Kidney (tissue), 22 donors: ENCODE measurements at places on chromosomes 16 and 17. TPM values are rescaled to one million over a fixed set of nuclear protein-coding genes. Genes with fewer than 3 reads are reported as not detected.

- peak overlapping the region; percentile 73 for H3K27ac ChIP-seq
- no peaks in the 10 kb centered on the region for H3K36me3 ChIP-seq
- no peak for DNase-seq
- peaks cover 29% of the 10 kb centered on the region for H3K4me1 ChIP-seq
- H3K4me3 ChIP-seq: no peak overlapping the region
These were observed 89.3 kb downstream of the SMG6 start for GRCh38 chr17:2214047-2214928.

DNA sequence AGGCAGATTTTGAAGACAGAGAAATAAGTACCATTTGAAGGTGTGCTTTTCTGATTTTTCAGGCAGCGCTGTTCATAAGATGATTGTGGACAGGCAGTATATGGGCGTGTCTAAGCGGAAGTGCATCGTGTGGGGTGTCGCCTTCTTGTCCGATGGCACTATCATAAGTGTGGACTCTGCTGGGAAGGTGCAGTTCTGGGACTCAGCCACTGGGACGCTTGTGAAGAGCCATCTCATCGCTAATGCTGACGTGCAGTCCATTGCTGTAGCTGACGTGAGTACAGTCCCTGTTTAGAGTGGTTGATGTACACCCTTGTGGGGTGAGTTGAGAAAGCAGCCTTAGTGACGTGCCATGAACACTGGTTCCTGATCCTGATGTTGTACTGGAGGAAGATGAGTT, 10.7 kb downstream of the UTP4 start:
- peak overlapping the region; percentile 65 for H3K4me3 ChIP-seq
- H3K27ac ChIP-seq: peak overlapping the region; percentile 89
- H3K27me3 ChIP-seq: no peaks in the 10 kb centered on the region

- H3K27ac ChIP-seq: no peak overlapping the region
- H3K27me3 ChIP-seq: no peaks in the 10 kb centered on the region
- no peak overlapping the region for H3K4me3 ChIP-seq
- no peak for DNase-seq
- no peaks in the 10 kb centered on the region for H3K4me1 ChIP-seq
These were observed 4.6 kb upstream of the NACA2 start for GRCh38 chr17:61595418-61596186.

DNA sequence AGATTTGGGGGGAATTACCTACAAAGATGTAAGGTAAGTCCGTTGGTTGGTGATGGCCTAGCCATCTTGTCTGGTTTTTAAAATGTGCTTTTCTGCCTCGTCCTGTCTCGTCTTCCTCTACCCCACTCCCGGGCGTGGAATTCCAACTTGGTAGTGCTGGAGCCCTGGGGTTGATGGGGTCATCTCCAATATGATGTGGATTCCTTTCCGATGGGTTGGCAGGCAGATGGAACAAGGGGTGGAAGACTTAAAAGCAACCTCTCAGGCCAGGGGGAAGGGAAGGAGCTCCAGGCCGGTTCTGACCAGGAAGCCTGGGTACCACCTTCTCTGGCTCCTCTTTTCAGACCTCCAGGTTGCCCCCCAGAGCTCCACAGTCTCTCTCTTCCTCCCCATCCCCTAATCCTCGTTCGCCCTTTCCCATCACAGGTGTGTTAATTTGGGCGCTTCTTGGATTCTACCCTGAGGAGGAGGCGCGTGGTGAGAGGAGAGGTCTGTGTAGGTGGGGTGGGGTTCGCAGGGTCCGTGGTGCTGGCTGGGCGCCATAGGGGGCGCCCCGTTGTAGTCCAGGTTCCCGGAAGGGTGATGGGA, 5.1 kb upstream of the HOXB2 start:
- H3K27ac ChIP-seq: peak overlapping the region; percentile 84
- H3K36me3 ChIP-seq: no peaks in the 10 kb centered on the region
- no peaks in the 10 kb centered on the region for H3K27me3 ChIP-seq
- H3K4me3 ChIP-seq: no peak overlapping the region
- no peak for DNase-seq
- peaks cover 29% of the 10 kb centered on the region for H3K4me1 ChIP-seq

DNA sequence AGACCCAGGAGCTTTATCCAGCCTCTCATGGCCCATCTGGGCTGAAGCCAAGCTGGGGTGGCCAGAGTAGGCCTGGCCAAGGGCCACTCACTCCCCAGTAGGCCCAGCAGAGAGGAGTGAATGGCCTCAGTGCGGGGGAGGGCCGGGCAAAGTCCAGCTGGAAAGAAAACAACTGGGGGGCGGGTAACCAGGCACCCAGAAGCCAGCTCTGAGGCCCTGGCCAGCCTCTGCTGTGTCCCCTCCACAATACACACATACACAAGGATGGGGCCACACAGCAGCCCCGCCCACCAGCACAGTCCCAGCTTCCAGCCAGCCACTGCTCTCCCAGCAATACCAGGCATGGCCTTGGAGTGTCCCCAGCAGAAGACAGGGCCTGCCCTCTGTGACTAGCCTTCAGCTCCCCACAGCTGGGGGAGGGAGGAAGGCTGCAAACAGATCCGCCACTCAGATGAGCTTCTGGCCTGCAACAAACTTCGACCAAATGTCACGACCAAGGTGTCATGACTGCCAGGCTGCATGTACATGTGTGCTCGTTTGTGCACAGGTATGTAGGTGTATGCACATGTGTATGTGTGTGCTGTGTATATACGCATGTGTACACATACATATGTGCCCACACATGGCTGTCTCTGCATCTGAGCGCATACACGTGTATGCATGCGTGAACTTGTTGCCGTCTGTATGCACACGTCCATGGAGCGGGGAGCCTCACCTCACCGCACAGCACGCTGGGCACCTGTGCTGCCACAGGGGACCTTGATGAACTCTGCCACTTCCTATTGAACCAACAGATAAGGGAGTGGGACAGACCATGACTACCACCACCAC, 5.0 kb downstream of the CARHSP1 start:
- peak overlapping the region; percentile 37 for H3K4me3 ChIP-seq
- peak overlapping the region; percentile 81 for H3K27ac ChIP-seq
- H3K4me1 ChIP-seq: no peaks in the 10 kb centered on the region
- no peaks in the 10 kb centered on the region for H3K36me3 ChIP-seq
- no peaks in the 10 kb centered on the region for H3K27me3 ChIP-seq
- peak; percentile 87 for DNase-seq

DNA sequence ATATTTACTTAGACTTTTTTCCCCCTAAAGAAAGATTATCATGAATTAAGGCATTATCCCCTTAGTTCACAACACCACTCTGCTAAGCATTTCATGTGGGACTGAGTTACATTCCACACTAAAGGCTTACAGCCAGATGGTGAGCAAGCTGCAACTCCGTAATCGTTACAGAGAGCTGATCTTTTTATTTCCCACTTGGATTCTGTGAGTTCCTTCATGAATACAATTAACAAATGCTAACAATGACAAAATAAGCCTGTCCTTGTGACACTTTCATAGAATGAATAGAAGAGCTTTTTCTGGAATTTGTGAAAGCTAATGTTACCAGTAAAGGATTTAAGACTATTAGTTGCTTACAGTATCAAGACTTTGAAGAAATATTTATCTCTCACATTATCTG, 8.7 kb downstream of the OGFOD1 start:
- H3K27ac ChIP-seq: no peak overlapping the region
- no peak for DNase-seq
- no peak overlapping the region for H3K4me3 ChIP-seq
- H3K4me1 ChIP-seq: no peaks in the 10 kb centered on the region
- H3K36me3 ChIP-seq: no peaks in the 10 kb centered on the region

DNA sequence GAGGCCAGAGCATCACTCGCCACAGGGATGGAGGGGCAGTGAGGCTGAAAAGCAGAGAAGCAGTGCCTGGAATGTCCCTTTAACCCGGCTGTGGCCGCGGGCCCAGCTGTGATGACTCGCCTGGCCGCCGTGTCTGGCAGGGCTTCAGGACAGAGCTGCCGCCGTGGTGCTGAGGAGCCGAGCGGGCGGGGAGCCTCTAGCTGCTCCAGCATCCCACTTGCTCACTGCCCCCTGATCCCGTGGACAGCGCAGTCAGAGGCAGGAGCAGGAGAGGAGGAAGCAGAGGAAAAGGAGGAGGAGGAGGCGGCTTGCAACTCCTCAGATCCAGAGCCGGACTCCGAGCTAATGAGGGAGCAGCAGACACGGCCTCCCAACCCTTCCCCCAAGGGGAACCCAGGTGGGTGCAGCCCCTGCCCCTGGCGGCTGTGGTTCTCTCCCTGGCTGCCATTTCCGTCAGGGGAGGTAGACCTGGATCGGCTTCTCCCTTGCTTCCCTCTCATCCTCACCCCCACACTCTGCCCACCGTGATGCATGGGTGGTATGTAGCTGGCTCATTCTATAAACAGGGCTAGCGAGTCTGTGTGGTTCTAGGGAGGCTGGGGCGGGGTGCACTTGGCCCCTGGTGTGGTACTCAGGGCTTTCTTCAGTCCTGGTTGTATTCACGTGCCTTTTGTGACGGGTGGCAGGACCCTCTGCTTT, 165.7 kb downstream of the CMIP start:
- H3K4me3 ChIP-seq: no peak overlapping the region
- H3K36me3 ChIP-seq: peaks cover 21% of the 10 kb centered on the region
- peak; percentile 75 for DNase-seq

DNA sequence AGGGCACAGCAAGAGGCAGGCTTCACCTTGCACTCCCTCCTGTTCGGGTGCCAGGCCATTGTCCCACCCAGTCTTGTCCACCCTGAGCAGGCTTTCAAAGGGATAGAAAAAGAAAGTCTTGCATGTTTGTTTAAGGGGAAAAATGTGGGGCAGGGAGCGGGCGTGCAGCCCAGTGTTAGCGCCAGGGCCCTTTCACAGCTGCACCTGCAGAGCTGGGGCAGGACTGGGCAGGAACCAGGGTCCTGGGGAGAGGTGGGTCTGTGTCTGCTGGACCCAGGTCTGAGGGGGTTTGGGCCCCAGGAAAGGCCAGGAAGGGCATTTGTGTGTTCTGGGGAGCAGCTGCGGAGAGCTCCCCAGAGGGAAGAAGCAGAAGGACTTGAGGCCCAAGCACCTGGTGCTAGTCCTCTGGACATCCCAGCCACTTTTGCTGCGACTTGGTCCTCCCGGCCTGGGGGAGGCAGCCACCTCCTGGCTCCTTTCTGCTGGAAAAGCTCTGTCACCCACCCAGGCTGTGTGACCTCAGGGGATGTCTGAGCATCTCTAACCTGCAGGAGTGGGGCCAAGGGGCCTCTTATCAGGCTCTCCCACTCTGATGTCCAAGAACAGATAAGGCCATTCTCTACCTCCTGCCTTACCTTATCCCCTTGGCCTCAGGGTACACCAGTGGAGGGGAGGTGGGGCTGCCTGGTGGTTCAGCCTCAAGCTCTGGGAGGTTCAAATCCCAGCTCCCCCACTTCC, 44.7 kb downstream of the PSME3IP1 start:
- no peak overlapping the region for H3K4me3 ChIP-seq
- peak; percentile 30 for DNase-seq
- peaks cover 7% of the 10 kb centered on the region for H3K4me1 ChIP-seq
- H3K27ac ChIP-seq: peak overlapping the region; percentile 12
- H3K36me3 ChIP-seq: no peaks in the 10 kb centered on the region

DNA sequence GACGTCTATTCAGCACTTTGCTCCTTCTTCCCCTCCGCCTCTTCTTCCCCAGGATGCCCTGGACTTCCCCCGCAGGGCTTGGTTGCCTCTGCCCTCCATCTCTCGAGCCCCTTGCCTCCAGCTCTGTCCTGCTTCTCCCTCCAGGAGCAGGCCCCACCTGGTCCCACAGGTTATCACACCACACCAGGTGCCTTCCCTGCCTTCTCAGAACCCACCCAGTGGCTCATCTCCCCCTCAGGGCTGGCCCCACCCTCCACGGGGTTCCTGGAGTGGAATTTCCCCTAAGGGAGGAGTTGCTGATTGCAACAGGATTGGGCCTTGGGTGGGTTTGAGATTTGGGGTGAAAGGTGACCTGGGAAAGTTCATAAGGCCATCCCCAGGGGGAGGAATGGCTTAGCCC, 49.0 kb upstream of the TAC4 start:
- H3K27ac ChIP-seq: no peak overlapping the region
- H3K4me3 ChIP-seq: no peak overlapping the region
- no peaks in the 10 kb centered on the region for H3K4me1 ChIP-seq
- peaks cover 3% of the 10 kb centered on the region for H3K27me3 ChIP-seq
- no peak for DNase-seq

- peak; percentile 86 for DNase-seq
- H3K36me3 ChIP-seq: no peaks in the 10 kb centered on the region
- peaks cover 3% of the 10 kb centered on the region for H3K4me1 ChIP-seq
- H3K27ac ChIP-seq: no peak overlapping the region
- H3K27me3 ChIP-seq: no peaks in the 10 kb centered on the region
These were observed 12.0 kb upstream of the MEOX1 start for GRCh38 chr17:43673516-43674323.

The DRG2 gene
- polyA plus RNA-seq: 49.3 TPM

DNA sequence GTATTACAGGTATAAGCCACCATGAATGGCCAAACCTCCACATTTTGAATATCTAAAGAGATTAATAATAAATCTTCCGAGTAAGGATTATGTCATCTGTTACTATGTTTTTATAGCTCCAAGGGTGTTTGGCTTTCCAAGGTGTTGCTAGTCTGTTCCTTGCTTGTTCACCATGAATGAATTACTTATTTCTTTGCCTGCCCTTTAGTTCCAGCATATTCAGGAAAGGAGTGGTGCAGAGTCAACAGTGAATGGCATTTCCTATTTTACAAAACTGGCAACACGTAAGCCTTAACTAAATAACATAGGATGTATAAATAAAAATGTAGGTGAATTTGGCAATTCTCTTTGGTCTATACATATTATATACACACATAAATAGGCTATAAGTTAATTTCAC, 70.3 kb downstream of the MYO1D start:
- H3K4me1 ChIP-seq: no peaks in the 10 kb centered on the region
- H3K27me3 ChIP-seq: no peaks in the 10 kb centered on the region
- H3K27ac ChIP-seq: no peak overlapping the region
- DNase-seq: no peak
- no peaks in the 10 kb centered on the region for H3K36me3 ChIP-seq
- H3K4me3 ChIP-seq: no peak overlapping the region

- no peak overlapping the region for H3K27ac ChIP-seq
- no peak overlapping the region for H3K4me3 ChIP-seq
- no peaks in the 10 kb centered on the region for H3K36me3 ChIP-seq
- H3K27me3 ChIP-seq: no peaks in the 10 kb centered on the region
These were observed 1231.8 kb downstream of the CDH11 start for GRCh38 chr16:63890081-63890480.

DNA sequence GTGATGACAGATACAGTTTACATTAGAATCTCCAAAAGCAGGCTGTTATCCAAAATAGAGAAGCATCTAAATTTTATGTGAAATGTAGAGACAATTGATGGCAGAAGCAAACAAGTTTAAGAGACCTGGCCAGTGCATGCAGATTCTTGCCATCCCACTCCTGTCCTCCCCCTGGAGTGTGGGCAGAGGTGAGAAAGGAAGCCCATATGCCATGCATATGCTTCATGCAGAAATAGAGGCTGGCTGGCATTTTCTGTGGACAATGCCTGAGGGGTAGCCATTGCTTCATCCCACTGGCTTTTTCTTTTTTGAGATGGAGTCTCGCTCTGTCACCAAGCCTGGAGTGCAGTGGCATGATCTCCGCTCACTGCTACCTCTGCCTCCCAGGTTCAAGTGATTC, 382.1 kb downstream of the RBFOX1 start:
- H3K27ac ChIP-seq: no peak overlapping the region
- H3K4me1 ChIP-seq: no peaks in the 10 kb centered on the region
- no peaks in the 10 kb centered on the region for H3K27me3 ChIP-seq
- DNase-seq: no peak
- H3K36me3 ChIP-seq: no peaks in the 10 kb centered on the region

The NPIPB2 gene
- 4.9 TPM for polyA plus RNA-seq

GRCh38 chr17:34451313-34451712, 88.3 kb upstream of the CCL1 start:
- no peak overlapping the region for H3K27ac ChIP-seq
- H3K27me3 ChIP-seq: no peaks in the 10 kb centered on the region
- DNase-seq: no peak
- no peak overlapping the region for H3K4me3 ChIP-seq
- H3K36me3 ChIP-seq: no peaks in the 10 kb centered on the region
- H3K4me1 ChIP-seq: no peaks in the 10 kb centered on the region
